K562 (cell line): ENCODE measurements at places on chromosomes 7 and 10.

GRCh38 chr7:96481796-96482195 is 159.9 kb upstream of the SLC25A13 start:
- DNase-seq: no peak

- no peak for DNase-seq
These were observed 421.5 kb downstream of the GPAM start for GRCh38 chr10:111762114-111762513.

- DNase-seq: no peak
These were observed 1.6 kb downstream of the SAMD9L start for GRCh38 chr7:93146472-93147141.

GRCh38 chr7:128737867-128738385 is 1.2 kb upstream of the CALU start:
- no peak for DNase-seq

DNA sequence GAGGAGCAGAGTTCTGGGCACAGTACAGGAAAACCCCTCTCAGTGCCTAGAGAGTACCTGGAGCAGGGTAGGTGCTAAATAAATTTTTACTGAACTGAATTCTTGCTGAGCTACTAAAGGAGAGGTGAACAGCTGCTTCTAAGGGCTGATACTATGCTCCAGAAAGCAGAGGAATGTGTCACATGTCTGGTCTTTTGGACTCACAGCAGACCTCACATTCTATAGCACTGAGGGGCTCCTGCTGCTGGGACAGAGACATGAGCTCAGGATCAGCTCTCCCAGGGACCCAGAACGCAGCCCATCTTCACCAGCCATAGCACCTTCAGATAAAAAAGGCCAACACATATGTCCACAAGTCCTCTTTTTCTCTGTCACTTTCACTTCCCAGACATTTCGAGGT is 133.0 kb upstream of the KLF14 start:
- no peak for DNase-seq

DNA sequence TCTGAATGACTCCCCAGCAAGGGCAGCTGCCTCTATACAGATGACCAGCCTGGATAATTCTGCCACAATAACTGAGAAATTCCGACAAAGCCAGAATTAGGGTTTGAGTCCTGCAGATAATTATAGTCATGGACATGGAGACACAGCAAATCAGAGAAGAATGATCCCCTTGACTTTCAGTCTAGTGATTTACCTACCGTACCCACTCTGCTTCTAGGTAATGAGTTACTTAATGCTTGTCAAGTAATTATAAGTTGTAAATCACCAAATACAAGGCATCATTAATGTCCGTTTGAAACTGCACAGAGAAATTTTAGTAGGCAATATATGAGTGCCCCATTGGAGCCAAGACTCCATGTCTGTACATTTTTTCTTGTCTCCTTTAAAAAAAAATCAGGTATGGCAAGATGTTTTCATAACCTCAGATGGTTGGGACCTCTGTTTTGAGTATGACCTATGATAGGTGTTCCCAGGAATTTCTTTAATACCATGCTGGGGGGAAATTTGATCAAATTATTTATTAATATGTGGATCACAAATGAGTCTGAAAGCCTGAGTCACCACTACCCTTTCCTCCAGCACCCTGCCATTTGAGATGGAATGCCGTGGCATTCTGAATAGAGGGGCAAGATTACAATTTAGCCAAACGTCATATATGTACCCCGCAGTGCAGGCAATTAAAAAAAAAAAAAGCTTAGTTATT is 5.5 kb upstream of the ARID5B start:
- no peak for DNase-seq
